ENCODE measurements at places on chromosomes 3 and 15. TPM values are rescaled to one million over a fixed set of nuclear protein-coding genes. Genes with fewer than 3 reads are reported as not detected.
A peak's percentile ranks its signal among the peaks of the same experiment; 100 is the strongest.

DNA sequence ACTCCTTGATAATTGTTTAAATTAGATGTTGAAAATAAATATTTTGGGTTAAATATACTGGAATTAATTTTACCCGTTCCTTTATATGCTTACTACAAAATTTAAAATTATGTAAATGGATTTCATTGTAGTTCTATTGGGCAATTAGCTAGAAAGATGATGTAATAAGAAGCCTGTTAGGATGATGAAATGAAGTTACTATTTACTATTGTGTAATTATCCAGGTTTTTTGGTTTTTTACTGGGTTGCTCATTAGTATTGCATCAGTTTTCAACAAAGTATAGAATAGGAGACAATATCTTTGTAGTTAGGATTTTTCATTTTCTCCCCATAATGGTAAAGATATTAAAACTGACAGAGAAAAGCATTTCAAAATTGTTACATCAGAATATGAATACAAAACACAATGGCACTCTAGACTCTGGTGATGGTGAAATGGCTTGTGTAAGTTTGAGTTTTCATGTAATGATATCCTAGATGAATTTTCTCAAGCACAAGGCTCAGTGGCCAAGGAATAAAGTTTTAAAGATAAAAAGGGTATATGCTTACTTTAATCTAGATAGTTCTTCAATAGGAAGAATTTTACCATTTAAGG lies 222.0 kb downstream of the P3H2 start:
- DNase-seq = no peak

DNA sequence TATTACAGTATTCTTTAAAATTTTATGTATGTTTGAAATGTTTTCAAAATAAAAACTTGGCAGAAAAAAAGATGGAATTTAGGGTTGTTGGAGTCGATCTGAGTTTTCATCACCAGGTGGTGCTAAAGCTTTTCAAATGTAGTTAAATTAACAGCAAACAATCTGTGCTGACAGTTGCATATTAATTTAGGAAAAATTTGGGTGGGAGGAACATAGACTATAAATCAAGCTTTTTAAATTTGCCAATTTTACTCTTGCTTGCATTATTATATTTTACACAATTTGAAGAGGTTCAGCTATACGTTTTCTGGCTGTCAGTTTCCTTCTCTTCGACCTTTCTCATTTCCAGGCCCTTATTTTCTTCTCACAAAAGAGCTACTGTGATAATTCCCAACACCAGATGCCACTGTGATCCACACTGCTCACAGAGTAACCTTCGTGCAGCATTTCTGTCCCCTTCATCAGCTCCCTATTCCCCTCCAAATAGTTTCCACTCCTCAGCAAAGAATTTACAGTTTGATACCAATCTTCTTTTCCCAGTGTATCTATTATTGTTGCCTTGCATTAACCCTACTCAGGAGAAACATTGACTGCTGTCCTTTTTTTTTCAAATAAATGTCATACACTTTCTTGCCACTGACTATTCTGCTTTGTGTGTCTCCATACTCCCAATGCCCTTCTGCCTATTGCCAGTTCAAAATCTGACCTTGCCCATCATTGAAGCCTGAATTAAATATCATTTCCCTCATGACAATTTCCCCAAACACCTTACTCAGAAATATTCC lies 53.4 kb upstream of the EIF5A2 start:
- peak; percentile 59 for DNase-seq

- peak; percentile 53 for DNase-seq
Measured at GRCh38 chr3:153599685-153600084, 437.7 kb downstream of the RAP2B start.

- DNase-seq = no peak
Measured at GRCh38 chr3:95797081-95797480, 1017.3 kb upstream of the EPHA6 start.

DNA sequence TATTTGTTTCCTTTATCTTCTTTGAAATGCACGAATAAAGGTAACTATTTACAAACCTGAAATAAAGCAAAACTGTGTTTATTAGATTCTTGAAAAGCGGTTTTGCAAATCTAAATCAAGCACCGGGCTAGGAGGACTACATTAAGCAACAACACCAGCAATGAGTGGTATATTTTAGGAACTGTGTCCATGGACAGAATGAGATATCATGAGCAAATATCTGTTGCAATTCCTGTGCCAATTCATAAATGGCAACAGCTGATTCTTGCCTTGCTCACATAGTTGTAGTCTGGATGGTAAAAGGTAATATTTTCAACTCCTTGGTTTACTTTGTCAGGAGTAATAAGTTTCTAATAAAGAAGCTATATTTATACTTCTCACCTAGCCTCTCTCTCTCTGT lies 403.3 kb downstream of the LPP start:
- DNase-seq = no peak

DNA sequence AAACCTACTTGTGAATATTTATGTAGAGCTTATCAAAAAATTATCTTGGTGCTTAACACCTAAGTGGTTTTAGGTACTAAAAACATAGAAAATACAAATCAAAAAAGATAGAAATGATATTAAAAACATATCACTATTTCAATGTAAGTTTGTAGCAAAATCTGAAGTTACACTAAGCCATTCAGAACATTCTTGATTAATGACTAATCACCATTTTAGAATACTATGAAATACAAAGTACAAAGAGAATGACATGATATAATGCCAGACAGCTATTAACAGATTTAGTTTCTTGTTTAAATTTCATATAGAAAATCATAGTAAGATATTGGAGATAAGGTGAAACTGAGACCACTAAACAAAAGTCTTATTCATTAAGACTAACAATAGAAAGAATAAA lies 169.7 kb upstream of the AGTR1 start:
- DNase-seq = no peak

DNA sequence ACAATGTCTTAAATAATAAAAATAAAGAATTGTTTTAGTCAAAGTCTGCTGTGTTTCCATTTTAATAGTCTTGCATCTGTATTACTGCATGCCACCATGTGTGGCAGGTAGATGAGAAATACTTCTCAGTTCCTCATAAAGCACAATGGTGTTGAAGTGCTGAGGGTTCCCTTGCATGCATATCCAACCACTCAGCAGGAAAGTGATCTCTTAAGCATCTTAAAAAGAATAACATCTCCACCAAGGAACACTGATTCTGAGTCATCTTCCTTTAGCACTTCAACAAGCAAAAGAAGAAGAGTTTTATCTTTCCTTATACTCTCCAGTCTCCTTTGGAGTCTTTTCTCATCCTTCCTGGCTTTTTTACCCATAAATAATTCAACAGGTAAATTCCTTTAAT lies 602.0 kb downstream of the TBL1XR1 start:
- DNase-seq = no peak

DNA sequence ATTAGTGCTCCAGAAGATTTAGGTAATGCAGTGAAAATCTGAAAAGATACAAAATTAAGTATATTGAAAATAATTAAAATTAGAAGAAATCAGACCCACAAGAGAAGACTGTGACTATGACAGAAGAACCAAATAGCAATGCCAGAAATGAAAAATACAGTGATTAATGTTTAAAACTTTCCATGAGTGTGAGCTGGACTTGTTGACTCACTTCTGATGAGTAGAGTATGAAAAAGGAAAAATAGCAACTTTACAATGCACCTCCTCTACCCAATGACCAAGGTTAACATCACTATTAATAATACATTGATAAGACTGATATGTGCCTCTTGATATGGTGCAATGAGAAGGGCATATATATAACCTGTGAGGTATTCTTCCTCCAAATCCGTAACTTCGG lies 39.3 kb upstream of the SLC22A13 start:
- no peak for DNase-seq

- no peak for DNase-seq
Measured at GRCh38 chr3:52923963-52924362, 26.6 kb upstream of the STIMATE start.

DNA sequence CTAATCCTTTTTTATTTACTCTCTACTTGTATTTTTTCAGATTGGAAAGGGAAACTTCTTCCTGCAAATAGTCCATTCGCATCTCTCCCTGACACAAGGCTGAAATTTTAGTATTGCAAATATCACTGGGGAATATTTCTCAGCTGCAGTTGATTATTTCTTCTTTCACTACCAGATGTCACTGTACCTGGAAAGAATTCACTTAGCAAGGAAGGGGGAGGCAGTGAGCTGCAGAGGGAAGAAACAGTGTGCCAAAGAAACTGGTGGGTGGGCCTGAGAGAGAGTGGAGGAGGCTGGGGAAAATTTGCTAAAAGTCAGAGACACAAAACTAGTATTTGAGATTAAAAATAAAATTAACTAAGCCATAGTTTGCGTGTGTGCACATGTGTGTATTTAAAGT lies 142.3 kb upstream of the STT3B start:
- DNase-seq = no peak

Gene SCAPER
- polyA plus RNA-seq = 19.5 TPM

DNA sequence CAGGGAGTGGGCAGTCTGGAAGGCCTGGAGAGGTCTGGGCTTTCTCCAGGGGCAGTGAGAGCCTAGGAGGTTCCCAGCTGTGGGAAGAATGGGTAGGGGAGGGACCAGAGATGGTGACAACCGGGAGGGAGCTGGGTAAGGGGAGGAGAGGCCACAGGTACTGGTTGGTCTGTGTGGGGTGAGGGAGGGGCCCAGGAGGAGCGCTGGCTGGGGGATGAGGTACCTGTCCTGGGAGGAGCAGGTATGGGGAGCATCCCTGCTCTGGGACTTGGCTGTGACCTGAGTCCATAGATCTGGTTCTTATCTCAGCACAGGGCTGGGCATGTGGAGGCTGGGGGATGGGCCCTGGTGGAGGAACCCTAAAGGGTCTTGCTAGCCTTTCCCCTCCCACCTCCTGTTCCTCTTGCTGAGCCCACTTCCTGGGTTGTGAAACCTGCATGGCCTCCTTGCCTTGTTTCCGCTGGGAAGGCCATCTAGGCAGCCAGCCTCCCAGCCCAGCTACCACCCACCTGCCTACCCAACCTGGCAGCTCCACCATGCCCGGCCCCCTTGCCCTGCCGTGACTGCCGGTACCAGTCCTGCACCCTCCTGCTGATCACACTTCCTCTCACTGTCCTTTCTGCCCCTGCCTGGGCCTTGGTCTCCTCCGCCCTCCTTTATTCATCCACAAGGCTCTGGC lies 11.0 kb downstream of the PRKCD start:
- no peak for DNase-seq

Gene RBPMS2
- 5.1 TPM for polyA plus RNA-seq

- DNase-seq = no peak
Measured at GRCh38 chr15:95996494-95996893, 334.0 kb upstream of the NR2F2 start.

GRCh38 chr3:88586121-88586640 lies 436.4 kb downstream of the C3orf38 start:
- no peak for DNase-seq

DNA sequence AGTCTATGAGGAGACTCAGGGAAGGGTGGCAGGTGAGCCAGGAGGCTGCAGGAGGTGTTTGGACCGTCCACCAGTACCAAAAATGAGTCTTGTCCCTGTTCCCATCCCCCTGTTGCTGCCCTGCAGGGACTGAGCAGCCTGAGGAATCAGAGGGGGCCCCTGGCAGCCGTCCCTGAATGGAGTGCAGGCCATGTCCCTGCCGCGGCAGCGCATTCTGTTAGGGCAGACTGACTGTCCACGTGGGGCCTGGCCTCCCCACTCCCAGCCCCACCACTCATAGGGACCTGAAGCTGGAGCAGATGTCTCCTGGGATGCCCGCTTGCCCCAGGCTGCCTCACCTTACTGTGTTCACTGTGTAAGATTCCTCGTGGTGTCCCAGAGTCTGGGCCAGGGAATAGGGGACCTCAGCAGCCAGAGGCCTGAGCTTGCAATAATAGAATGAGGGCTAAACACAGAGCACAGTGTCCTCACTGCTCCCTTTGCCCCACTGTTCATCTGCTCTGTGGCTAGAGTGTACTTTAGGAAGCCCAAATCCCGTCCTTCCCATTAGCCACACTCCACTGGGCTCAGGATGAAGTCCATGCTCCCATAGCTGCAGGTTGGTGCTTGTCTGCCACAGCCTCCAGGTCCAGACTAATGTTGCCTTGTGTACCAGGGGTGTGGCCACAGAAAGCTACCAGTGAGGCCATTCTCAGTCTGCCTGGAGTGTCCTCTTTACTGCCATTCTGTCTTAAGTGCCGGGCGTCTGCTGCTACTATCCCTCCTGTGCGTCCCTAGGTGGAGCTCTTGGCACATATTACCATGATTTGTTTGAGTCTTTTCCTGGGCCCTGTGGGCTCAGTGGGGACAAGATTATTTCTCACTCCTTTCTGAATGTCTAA lies 63.2 kb downstream of the HCN4 start:
- DNase-seq = peak; percentile 62

DNA sequence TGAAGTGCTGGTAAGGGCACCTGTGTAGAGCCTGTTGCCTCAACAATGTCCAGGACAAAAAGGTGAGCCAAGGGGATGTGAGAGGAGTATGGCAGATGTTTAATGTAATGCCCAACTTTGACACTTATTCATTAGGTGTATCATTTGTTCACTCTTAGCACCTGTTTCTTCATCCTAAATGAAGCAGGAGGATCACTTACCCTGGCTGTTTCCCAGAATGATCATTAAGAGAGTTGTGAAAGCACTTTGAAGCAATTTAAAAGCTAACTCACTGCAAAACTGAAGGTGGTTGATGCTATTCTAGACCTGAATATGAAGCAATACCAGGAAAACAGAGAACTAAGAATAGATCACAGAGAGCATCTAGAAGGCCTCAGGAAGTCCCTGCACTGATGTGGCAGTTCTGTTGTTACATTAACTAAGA lies 3.4 kb upstream of the HHLA2 start:
- no peak for DNase-seq

- no peak for DNase-seq
Measured at GRCh38 chr3:15948388-15948787, 150.6 kb upstream of the ANKRD28 start.

DNA sequence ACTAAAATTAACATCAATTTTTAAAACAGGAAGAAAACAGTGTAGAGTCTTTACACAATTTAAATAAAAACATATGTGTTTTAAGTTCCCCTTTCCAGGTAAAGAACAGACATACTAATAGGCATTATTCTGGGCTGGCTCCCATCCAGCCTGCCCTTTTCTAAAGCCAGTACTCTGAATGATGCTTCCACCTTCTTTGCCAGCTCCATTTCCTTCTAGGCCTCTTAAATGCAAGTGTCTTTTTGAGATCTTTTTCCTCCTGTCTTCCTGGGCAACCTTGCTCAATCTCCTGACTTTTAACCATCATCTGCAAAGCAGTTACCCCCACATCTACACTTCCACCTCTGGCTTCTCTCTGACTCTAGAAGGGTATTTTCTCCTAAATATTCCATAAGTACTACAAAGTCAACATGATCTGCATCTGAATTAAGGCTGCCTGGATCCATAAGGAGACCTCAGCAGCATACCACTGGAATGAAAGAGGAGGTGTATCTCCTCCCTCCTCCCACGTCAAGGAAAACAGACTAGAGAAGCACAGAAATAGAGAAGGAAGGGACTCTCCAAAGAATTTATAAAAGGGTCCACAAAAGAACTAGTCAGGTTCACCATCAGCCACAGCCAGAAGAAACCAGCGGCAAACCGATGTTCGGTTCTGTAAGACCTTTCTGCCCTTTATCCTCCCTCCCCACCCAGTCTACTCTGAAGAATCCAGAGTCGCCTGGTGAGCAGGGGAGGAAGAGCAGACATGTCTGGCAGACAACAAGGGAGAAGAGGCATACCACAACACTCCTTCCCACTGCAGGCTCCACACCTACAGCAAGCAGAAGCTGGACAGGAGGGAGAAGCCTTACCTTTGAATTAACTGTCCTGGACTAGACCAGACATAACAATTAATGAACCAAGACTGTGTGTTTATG lies 47.1 kb downstream of the GOLIM4 start:
- peak; percentile 27 for DNase-seq

GRCh38 chr15:40808861-40809450 lies 1.7 kb upstream of the DNAJC17 start:
- peak; percentile 53 for DNase-seq

All from small intestine (tissue), 16 donors.